ENCODE measurements at places on chromosomes 12 and 14.

DNA sequence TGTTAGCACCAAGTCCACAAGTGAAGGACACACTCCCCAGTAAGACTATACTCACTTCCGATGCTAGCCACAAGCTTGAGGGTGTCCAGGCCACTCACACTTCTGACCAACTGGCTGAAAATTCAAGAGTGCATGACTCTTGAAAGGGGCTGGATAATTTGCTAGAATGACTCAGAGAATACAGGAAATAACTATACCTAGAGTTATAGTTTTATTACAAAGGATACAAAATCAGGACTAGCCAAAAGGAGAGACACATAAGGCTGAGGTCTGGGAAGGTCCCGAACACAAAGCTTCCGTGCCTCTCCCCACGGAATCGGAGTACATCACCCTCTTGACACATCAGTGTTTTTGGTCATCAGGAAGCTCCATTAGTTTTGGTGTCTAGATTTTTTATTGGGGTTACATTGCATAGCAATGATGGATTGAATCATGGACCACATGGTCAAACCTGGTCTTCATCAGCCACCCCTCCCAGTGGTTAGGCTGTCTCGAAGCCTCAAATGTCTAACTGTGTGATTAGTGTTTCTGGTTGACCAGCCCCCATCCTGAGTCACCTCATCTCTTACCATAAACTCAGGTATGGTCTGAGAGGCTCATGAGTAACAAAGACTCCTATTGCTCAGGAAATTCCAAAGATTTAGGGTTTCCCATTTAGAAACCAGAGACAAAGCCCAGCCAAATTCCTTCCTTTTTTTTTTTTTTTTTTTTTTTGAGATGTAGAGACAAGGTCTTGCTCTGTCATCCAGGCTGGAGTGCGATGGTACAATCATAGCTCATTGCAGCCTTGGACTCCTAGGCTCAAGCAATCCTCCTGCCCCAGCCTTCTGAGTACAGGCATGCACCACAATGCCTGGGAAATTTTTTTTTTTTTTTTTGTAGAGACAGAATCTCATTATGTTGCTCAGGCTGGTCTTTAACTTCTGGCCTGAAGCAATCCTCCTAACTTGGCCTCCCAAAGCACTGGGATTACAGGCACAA lies 472.0 kb upstream of the TBX3 start:
- no peak for DNase-seq

DNA sequence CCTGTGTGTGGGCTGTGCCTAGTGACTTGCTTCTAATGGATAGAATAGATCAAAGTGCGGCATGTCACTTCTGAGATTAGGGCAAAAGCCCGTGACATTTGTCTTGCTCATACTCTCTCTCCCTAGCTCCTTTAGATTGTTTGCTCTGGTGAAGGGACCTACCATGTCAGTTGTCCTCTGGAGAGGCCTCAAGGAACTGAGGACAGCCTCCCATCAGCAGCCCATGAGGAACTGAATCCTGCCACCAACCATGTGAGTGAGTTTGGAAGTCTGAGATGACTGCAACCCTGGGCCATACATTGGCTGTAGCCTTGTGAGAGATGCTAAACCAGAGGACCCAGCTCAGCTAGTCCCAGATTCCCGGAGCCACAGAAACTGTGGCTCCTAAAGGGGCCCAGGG lies 101.6 kb upstream of the ESRRB start:
- DNase-seq: no peak

DNA sequence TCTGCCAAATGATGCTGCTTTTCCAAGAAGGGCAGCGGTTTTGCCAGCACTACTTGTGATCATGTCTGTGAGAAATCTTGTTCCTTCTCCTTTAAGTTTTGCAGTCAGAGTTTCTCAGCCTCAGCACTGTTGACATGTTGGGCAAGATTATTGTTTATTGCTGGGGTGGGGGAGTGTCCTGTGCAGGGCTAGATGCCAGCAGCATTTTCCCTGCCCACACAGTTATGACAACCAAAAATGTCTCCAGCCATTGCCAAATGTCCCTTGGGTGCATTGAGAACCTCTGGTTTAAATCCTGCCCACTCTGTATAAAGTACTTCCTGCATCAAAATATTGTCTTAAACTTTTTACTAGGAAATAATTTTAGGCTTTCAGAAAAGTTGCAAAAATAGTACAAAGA lies 20.0 kb downstream of the TMEM132C start:
- DNase-seq: no peak

DNA sequence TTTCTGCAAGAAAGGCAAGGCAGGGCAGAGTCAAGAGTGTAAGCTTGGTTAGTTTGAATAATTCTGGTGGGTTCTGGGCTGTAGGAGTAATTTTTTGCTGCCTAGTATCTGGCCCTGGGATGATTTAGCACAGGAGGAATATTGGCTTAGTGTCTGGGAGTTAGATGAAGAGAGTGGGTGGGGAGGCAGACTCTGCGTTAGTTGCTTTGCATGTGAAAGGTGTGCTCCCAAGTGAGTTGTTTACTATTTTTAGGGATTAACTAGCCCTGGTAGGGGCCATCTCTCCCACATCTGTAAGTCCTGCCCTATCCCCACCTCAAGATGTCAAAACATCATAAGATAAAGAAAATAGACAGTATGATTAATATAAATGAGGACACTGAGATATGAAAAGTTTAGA lies 249.7 kb downstream of the LRIG3 start:
- DNase-seq: no peak

GRCh38 chr12:64890873-64891468 lies 66.5 kb downstream of the TBC1D30 start:
- DNase-seq: peak; percentile 89

GRCh38 chr14:88476214-88476774 lies 78.5 kb downstream of the PTPN21 start:
- DNase-seq: no peak

DNA sequence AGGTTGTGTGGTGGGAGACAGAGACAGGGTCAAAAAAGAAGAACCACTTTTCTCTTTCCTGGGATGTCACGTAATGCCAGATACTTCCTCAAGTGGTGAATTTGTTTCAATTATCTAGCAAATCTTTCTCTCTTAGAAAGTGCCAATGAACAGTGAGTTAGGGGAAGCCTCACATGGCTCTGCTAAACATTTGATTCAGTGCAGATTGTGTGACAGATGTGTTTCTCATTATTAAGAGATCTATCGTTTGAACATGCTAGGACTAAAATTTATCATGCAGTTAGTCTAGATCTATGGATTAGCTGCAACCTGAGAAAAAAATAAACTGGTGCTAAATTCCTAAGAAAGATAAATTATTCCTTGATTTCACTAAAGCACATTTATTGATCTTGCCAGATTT lies 247.8 kb downstream of the MDGA2 start:
- no peak for DNase-seq

- DNase-seq: peak; percentile 41
Measured at GRCh38 chr12:100267603-100268281, 765 bp downstream of the SCYL2 start.

- peak; percentile 31 for DNase-seq
Measured at GRCh38 chr12:89417246-89417977, 65.1 kb upstream of the DUSP6 start.

DNA sequence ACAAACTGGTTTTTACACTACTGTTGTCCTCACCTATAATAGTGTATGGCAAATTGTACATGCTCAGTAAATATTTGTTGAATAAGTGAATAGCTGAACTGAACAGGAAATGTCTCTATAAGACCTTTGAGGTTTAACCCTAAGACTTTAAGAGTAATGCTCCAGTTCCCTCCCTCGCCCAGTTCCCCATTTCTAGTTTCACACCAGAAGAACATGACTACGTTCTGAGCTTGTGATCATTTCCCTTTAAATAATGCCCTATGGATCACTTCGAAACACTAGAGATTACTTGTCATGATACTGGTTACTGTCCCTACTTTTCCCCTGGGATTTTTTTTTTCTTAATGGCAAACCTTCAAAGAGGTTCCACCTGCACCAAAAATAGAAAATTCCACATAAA lies 69.3 kb downstream of the PRKD1 start:
- DNase-seq: no peak

DNA sequence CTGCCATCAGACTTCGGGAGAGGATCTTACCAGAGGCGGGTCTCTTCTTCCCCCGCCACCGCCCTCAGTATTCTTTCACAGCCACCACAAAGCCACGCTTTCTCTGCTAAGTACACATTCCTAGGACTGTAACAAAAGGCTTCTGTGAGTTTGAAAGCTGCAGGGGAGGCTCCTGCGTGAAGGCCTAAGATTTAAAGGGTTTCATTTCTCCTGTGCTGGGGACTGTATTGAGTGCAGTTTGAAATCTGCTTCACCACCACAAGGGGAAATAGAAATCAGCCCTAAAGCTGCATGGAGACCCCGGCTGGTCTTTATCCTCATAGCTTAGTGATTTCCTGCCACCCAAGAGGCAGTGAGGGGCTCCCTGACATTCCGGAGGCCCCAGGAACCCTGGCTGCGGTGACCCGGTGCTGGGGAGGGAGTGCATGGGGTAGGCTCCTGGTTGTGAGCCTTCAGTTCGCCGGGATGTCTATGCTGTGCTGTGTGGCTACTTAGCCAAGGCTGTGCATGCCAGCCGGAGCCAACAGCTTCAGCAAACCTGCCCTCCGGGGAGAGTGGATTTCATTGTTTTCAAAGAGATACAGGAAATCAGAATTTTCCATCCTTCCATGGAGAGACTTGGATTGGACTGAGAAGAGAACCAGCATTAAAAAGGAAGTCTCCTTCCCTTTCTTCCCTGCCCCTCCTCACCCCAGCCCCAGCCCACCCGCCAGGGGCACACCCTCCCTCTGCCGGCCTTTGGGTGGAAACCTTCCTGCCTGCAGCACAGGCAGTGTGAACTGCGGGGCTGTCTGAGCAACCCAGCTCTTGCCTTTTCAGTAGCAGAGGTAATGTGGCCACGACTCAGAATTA lies 163.3 kb downstream of the ETV6 start:
- DNase-seq: no peak

DNA sequence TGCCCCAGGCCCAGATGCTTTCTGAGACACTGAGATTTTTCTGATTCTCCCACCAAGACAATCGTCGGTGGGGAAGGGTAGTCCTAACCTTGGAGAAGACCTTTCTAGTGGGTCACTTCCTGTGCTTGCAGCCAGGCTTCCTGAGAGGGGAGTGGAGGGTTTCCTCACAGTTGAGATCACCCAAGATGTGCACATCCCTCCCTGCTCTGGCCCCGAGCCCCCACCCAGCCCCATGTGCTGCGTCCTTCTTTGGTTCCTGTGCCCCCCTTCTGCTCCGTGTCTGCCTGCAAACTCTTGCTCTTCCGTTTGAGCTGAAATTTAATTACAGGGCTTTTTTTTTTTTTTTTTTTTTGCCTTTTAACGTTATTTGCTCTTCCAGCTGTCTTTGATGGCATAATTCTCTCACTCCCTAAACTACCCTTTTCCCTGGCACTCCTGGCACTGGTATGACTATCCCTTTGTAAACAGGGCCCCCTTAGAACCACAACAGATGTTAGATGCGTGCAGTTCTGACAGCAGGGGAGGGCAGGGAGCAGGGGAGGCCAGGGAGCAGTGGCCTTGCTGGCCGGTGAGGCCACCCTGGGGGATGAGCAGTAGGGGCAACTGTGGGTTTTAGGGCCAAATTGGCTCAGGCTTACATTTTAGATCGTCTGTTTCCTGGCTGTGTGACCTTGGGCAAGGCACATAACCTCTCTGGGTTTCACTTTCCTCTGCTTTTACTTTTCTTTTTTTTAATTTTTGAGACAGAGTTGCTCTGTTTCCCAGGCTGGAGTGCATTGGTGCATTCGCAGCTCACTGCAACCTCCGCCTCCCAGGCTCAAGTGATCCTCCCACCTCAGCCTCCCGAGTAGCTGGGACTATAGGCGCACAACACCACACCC lies 144.5 kb downstream of the PHETA1 start:
- DNase-seq: no peak

- DNase-seq: no peak
Measured at GRCh38 chr14:100609331-100609870, 22.2 kb upstream of the BEGAIN start.

GRCh38 chr12:31751085-31751484 lies 22.3 kb upstream of the AMN1 start:
- no peak for DNase-seq

GRCh38 chr14:89245802-89246201 lies 171.2 kb downstream of the FOXN3 start:
- DNase-seq: no peak

DNA sequence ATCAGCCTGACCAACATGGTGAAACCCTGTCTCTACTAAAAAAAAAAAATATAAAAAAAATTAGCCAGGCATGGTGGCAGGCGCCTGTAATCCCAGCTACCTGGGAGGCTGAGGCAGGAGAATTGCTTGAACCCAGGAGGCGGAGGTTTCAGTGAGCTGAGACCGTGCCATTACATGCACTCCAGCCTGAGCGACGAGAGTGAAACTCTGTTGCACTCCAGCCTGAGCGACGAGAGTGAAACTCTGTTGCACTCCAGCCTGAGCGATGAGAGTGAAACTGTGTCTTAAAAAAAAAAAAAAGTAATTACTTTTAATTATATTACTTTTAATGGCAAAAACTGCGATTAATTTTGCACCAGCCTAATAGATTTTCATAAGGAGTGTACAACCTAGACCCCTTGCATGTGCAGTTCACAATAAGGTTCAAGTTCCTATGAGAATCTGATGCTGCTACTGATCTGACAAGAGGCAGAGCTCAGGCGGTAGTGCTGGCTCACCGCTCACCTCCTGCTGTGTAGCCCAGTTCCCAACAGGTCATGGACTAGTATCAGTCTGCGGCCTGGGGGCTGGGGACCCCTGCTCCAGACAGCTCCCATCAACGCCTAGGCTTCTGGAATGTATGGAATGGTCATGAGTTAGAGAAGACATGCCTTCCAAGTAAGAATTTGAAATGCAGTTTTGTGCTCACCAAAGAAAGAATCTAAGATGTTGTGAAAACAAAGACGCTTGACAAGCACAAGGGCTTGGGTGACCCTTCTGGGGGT lies 10.1 kb downstream of the LTB4R start:
- DNase-seq: no peak

DNA sequence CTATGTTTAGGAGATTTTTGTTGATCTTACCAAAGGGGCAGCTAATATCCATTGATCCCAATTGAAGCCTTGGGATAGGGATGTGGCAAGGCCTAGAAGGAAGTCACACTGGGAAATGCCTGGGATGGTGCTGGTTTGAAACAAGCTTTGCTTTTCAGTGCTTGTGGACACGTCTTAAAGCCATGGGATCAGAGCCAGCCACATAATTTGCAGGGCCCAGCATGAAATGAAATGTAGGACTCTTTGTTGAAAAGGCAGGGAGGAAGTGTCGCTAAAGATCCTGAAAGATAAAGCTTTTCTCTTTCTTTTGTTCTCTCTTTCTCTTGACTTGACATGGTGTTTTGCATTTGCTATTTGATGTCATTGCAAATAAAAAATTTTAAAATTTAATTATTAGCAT lies 5.0 kb downstream of the TTC9 start:
- no peak for DNase-seq

DNA sequence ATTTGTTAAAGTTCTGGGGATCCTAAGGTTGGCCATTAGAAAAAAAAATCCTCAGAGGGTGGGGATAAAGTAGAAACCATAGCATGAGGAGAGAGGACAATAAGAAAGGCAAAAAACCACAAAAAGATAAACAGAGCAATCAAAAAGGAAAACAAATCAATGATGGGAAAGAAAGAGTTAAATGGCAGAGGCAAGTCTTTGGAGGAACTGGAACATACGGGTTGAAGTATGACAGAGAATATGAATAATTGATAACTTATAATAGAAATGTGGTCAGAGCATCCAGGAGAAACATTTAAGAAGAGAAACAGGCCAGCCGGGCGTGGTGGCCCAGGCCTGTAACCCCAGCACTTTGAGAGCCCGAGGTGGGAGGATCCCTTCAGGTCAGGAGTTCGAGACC lies 17.8 kb upstream of the SALL2 start:
- no peak for DNase-seq
